ENCODE measurements at places on chromosomes 12 and 14.

DNA sequence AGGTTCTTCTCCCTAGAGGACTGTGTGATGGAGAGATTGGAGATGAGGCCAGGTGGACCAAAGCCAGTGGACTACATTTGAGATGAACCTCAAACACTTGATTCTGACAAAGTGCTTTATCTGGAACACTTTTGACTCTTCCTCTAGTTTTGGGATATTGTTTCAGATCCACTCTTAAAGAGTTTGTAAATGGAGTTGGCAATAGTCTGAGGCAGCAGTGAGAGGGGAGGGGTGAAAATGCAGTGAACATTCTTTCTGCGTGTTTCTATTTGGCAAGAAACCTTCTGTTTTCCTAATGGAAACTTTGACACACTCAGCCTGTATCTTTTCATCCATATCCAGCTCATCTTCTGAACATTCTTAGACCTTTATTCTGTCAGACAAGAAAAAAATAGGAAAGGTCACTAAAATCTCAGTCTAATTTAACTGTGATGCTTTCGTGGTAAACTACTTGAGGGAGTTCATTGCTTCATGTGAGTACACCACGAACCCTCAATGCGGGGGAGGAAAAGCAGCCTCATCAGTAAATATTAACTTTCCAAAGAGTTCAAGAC, 57.4 kb upstream of the KCNJ8 start:
- DNase-seq, result no peak
- no peak overlapping the region for H3K27ac ChIP-seq
- H3K36me3 ChIP-seq, result no peaks in the 10 kb centered on the region
- H3K4me3 ChIP-seq, result no peak overlapping the region
- H3K27me3 ChIP-seq, result no peaks in the 10 kb centered on the region

DNA sequence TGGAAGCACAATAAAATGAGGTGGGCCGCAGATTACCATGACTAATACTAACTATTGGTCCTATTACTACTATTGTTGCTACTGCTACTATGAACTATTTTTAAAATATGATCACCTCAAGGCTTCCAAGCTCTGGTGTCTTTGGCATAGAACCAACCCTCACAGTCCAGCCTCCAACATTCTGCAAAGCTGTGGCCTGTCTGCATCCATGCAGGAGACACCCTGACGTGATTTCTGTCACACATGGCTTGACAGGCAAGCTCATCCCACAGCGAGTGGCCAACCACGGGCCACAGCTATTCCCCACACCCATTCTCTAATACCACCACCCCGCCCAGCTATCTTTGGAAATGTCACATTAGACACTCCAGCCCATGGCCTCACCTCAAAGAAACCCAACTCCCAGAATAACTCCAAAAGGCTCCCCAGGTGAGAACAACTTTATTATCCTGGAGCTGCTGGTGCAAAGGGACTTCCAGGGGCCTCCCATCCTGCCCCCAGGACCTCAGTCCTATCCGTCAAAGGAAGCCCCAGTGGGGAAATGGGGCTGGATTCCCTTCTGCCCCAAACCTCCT, 14.4 kb downstream of the ISCU start:
- peaks cover 10% of the 10 kb centered on the region for H3K36me3 ChIP-seq
- H3K4me3 ChIP-seq, result no peak overlapping the region
- peaks cover 11% of the 10 kb centered on the region for H3K27me3 ChIP-seq

- H3K27me3 ChIP-seq, result no peaks in the 10 kb centered on the region
- no peaks in the 10 kb centered on the region for H3K36me3 ChIP-seq
- no peak overlapping the region for H3K4me3 ChIP-seq
These were observed 479.4 kb upstream of the DCN start for GRCh38 chr12:91662021-91662420.

DNA sequence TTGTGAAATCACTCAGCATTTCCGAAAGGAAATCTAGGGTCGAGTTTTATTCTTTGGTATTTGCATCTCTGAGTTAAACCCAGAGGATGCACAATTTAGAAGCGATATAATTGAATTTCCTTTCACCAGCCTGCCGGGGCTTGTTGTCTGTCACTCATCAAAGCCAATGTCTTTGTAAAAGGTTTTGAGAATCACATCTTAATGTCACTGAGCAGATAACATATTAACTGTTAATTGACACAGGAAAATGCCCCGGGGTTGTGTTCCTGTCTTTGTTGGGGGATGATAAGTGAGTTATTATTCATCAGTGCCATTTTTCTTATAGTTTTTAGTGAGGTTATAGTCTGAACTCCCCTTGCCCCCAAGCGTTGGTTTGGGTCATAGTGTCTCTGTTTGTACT, 73.4 kb downstream of the DUSP6 start:
- H3K4me3 ChIP-seq, result no peak overlapping the region
- H3K36me3 ChIP-seq, result peaks cover 7% of the 10 kb centered on the region
- H3K27me3 ChIP-seq, result no peaks in the 10 kb centered on the region
- no peak overlapping the region for H3K27ac ChIP-seq
- H3K4me1 ChIP-seq, result peaks cover under 1% of the 10 kb centered on the region

- DNase-seq, result no peak
- H3K4me3 ChIP-seq, result no peak overlapping the region
- no peaks in the 10 kb centered on the region for H3K4me1 ChIP-seq
- no peaks in the 10 kb centered on the region for H3K27me3 ChIP-seq
- H3K36me3 ChIP-seq, result peaks cover 3% of the 10 kb centered on the region
These were observed 1487.0 kb upstream of the FLRT2 start for GRCh38 chr14:84042992-84043391.

GRCh38 chr14:103416916-103417315, 31.7 kb downstream of the MARK3 start:
- no peak for DNase-seq
- no peak overlapping the region for H3K4me3 ChIP-seq
- H3K27me3 ChIP-seq, result no peaks in the 10 kb centered on the region
- H3K4me1 ChIP-seq, result peaks cover 48% of the 10 kb centered on the region

DNA sequence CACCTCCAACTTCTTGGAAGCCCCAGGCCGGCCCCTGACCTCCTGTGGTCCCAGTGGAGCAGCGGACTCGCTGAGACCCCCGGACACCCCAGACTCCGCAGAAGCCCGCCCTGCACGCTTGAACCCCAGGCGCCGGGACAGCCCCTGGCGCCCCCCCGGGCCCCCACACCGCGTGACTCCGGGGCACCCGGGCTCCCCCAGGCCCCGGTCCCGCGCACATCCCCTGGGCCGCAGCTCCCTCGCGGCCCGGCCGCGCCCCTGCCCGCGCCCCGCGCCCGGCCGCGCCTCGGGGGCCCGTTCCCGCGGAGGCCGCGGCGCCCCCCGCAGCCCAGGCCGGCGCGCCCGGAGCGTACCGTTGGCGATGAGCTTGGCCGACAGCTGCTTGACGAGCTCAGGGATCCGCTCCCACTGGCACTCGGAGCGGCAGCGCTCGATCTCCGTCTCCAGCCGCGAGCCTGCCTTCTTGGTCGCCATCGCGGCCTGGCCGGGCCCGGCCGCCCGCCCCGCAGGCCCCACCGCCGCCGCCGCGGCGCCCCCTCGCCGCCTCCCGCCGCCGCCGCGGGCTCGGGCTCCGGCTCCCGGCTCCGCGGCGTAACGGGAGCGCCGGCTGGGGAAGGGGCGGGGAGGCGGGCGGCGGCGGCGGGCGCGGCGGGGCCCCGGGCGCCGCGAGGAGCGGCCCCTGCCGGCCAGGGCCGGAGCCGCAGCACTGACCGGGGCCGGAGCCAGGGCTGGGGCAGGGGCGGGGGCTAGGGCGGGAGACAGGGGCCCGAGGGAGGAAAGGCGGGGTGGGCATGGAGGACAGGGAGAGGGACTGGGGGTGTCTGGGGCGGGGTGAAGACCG, at the start of gene TTC7B:
TTC7B (minus strand) TSS at position 609 of the 841 bp plus-strand sequence; CDS start at position 474, 135 bp downstream.
- peaks cover 10% of the 10 kb centered on the region for H3K27me3 ChIP-seq
- H3K4me3 ChIP-seq, result peak within 1 kb of the TSS; percentile 75
- peaks cover 16% of the 10 kb centered on the region for H3K4me1 ChIP-seq
- H3K36me3 ChIP-seq, result peaks cover 8% of the 10 kb centered on the region
- peak within 1 kb of the TSS; percentile 28 for H3K27ac ChIP-seq
- DNase-seq, result no peak

DNA sequence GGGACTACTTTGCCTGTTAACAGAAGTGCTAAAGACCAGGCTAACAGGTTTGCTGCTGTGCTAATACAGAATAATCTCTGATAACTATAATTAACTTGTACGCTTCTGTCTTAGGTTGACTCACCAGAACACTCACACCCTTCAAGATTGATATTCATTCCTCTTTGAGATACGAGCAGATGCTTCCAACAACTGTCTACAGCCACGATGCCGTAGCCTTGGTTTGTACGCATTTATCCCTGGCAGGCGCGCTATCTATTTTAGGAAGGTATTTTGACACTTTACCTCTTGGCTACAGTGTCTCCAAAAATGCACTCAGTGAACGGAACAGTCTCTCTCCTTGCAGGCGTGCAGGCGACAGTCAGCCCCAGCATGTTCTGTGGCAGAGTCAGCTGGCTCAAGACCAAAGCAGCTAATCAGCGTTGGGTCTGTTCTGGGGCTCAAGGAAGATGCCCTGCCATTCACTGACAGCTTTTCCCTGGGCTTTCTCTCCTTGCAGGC, 146.4 kb upstream of the PRICKLE1 start:
- no peaks in the 10 kb centered on the region for H3K4me1 ChIP-seq
- no peak overlapping the region for H3K4me3 ChIP-seq
- H3K27ac ChIP-seq, result no peak overlapping the region
- no peaks in the 10 kb centered on the region for H3K36me3 ChIP-seq
- no peaks in the 10 kb centered on the region for H3K27me3 ChIP-seq

GRCh38 chr12:40697566-40698259, 5.5 kb downstream of the CNTN1 start:
- H3K27me3 ChIP-seq, result no peaks in the 10 kb centered on the region
- DNase-seq, result no peak
- peaks cover 6% of the 10 kb centered on the region for H3K36me3 ChIP-seq
- H3K27ac ChIP-seq, result no peak overlapping the region
- H3K4me1 ChIP-seq, result no peaks in the 10 kb centered on the region

DNA sequence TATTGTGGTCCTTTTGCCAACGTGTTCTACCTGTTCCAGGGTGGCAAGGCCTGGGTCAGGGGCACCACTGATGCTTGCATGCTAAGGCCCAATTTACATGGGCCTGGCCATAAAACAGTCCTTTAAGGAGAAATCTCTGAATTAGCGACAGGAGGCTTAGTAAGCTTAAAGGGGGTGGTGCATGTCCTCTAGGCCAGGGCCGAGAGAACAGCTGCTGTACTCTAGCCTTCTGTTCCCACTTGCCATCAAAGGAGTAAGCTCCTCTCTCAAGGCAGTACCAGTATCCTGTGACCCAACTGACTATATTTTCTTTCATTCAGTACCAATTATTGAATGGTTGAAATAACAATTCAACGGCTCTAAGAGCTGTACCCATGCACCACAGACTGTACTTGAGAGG, 67.7 kb upstream of the ZDHHC17 start:
- no peaks in the 10 kb centered on the region for H3K27me3 ChIP-seq
- DNase-seq, result no peak
- H3K4me3 ChIP-seq, result no peak overlapping the region
- no peaks in the 10 kb centered on the region for H3K4me1 ChIP-seq

GRCh38 chr14:80956922-80957321, 1.5 kb downstream of the TSHR start:
- no peak overlapping the region for H3K27ac ChIP-seq
- H3K27me3 ChIP-seq, result no peaks in the 10 kb centered on the region
- H3K36me3 ChIP-seq, result peaks cover 8% of the 10 kb centered on the region
- peaks cover 37% of the 10 kb centered on the region for H3K4me1 ChIP-seq
